Globus pallidus (tissue), 1 donor: ENCODE measurements at places on chromosomes 7 and 10.

DNA sequence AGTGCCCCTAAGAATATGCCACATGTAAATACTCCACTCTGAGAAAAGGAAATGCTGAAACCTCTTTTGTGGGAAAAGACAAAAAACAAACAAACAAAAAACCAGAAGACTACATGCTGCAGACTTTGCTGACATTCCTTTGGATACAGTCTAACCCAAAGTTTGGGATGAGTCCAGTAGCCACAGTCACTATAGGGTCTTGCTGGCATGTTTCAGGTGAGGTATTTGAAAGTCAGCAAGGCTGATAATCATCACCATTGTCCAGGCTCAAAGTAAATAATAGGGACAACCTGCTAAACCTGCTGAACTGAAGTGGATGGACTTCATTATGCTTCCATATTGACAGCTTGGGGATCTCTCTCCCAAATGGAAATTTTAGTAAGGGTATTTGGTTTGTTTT lies 1087.0 kb upstream of the LRRTM3 start:
- DNase-seq: no peak

- peak; percentile 26 for DNase-seq
These were observed 37.2 kb upstream of the PCBD1 start for GRCh38 chr10:70925377-70926225.

GRCh38 chr7:101165075-101165957 lies at the start of gene VGF:
Gene VGF (minus strand): TSS chr7:101165569. CDS start chr7:101164843, 726 bp downstream.
- peak; percentile 81 for DNase-seq

DNA sequence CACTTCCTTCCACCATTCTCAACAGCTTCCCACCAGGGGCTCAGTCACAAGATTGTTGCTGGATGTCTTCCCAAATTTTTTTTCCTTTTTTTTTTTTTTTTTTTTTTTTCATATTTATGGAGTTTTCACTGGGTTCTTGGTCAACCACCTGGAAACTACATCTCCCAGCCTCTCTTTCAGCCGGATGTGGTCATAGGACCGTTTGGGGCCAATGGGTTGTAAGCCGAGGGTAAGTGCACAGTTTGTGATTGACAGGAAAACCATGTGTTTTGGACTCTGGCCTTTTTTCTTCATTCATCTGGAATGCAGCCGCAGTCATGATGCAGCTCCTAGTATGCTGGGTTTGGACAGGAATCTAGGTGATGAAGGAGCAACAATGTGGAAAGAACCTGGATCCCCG lies 337.1 kb upstream of the FOXK1 start:
- DNase-seq: no peak

DNA sequence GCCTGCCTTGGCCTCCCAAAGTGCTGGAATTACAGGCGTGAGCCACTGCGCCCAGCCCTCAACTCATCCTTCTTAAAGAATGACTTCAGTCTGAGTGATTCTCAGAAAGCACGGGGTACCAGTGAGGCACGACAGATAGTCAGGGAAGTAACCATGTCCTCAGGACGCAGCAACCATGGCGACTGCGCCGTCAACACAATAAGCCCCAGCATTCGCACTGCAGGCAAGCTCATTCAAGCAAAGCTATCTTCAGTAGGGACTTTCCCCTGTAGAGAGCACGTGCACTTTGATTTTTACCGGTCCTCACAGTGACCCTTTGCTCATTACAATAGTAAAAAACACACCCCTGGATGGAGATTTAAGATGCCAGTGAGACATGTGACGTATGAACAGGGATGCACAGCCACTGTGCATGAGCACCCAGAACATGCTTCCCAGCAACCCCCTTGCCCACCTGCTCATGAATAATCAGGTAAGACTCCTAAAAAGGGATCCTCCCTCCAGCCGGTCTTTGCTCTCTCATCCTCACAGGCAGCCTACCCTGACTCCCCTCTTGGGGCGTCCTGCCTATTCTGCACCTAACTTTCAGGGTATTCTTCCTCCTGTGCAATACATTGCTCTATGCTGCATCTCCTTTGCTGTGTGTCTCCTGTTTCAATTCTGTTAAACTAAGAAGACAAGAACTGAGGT lies 9.1 kb downstream of the WDR86 start:
- DNase-seq: no peak

- no peak for DNase-seq
These were observed 1.4 kb downstream of the SMKR1 start for GRCh38 chr7:129503725-129504124.

- peak; percentile 81 for DNase-seq
These were observed 3.4 kb upstream of the SMARCD3 start for GRCh38 chr7:151251689-151252560.

DNA sequence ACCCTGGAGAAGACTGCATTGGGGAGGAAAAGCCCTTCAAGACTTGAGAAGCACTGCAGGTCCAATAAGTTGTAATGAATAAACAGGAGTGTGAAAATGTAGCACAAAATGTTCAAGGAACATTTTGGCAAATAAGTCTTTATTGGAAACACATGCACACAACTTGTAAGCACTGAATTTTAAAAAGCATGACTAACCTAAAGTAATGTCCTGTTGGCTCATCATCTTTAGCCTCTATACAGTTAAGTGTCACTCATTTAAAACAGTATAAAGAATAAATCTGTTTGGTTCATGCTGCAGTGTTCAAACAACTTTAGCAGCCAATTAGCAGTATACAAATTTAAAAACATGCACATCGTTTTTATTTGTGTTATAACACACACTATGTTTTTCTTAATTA lies 108.6 kb downstream of the CDK6 start:
- no peak for DNase-seq
